ENCODE measurements at places on chromosomes 11 and 22.
A peak's percentile ranks its signal among the peaks of the same experiment; 100 is the strongest.

- DNase-seq, result no peak
Observed at GRCh38 chr11:78311702-78312371, 105.8 kb downstream of the GAB2 start.

DNA sequence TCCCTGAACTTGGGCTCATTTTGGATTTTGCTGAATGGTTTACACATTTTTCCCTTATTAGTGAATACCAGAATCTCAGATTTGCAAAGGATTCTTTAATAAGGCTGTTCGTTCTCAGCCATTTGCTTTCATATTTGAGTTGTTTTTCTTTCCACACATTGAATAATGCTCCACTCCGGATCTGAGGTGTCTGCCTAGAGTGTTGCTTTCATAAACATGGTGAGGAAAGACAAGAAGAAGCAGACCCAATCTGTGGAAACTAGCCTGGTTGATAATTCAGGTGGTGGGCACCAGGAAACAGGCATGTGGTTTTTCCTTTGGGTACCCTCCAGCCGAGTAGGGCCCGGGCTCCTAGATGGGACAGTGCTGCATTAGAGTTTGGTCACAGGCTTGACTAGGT lies 35.0 kb downstream of the LDLRAD3 start:
- DNase-seq, result no peak

GRCh38 chr11:35780951-35781860 lies 118.6 kb downstream of the TRIM44 start:
- DNase-seq, result no peak

- no peak for DNase-seq
Observed at GRCh38 chr11:15698855-15699254, 584.1 kb downstream of the INSC start.

GRCh38 chr11:84899134-84899533 lies 728.0 kb downstream of the DLG2 start:
- no peak for DNase-seq

- DNase-seq, result no peak
Observed at GRCh38 chr11:129709801-129710398, 105.7 kb upstream of the TMEM45B start.

DNA sequence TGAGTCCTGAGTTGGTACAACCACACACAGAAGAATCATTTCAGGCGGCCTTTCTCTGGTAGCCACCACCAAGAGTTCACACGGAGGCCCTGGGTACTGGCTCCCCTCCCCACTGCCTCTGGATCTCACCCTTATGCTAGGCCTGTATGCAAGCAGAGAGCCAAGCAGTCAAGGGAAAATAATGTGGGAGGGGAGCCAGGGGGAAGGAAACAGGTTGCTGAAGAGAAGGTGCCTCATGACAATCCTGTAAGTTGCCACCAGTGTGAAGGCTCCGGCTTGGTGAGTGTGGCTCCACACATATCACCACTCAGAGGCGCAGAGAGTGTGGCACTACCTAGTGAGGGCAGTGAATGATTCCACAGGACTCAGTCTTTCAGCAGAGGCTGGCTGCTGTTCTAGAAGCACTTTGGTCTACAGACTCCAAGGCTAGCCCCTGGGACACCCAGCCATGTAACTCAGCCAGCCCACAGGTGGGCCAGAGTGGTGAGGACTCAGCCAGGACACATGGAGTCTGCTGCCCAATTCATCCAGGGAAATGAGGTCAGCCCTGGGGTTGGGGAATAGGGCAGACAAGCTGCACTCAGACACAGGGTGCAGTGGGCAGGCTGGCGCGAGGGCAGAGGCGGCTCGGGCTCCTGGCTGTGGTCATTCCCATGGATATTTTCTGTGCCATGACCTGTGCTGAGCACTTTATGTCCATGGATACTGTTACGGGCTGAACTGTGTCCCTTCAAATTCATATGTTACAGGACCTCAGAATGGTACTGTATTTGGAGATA lies 49.0 kb upstream of the SERPIND1 start:
- DNase-seq, result no peak

- DNase-seq, result no peak
Observed at GRCh38 chr11:121864660-121865059, 251.4 kb downstream of the BLID start.

GRCh38 chr11:4459500-4459899 lies 10.4 kb downstream of the OR52K2 start:
- no peak for DNase-seq

- DNase-seq, result no peak
Observed at GRCh38 chr22:36963302-36963701, 49.9 kb downstream of the CSF2RB start.

- DNase-seq, result no peak
Observed at GRCh38 chr11:76135491-76135890, 70.8 kb downstream of the WNT11 start.

- DNase-seq, result no peak
Observed at GRCh38 chr11:17403980-17404759, 15.7 kb upstream of the KCNJ11 start.

DNA sequence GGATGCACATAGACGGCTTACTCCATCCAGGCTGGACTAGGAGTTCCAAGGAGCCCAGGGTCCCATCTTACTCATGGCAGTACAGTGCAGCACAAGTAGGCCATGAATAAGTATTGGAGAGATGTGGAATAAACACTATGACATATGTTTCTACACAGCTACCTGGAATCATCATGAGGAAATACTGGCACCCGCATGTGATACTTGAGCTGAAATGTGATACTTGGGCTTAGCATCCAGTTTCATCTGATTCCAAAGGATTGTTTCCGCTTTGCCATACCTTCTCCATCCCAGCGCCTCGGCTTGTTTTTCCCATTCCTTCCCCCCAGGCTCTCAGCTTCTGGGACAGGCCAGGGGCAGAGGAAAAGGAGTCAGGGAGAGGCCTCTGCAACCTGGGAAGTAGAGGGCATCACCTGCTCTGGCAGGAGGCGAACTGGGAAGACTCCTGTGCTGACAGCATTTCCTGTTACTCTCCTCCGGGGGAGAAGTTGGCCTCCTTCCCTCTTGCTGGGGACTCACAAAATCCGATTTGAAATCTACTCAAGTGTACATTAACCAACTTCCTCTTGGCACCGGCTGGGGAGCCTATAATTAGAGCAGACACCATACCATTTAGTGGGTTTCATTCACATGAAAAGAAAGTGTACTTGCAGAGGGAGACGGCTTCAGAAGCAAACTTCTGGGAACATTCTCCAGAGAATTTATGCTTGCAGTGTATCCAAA lies 187.8 kb downstream of the MIAT start:
- DNase-seq, result no peak

- DNase-seq, result no peak
Observed at GRCh38 chr11:111301842-111302118, 3.4 kb downstream of the POU2AF3 start.

DNA sequence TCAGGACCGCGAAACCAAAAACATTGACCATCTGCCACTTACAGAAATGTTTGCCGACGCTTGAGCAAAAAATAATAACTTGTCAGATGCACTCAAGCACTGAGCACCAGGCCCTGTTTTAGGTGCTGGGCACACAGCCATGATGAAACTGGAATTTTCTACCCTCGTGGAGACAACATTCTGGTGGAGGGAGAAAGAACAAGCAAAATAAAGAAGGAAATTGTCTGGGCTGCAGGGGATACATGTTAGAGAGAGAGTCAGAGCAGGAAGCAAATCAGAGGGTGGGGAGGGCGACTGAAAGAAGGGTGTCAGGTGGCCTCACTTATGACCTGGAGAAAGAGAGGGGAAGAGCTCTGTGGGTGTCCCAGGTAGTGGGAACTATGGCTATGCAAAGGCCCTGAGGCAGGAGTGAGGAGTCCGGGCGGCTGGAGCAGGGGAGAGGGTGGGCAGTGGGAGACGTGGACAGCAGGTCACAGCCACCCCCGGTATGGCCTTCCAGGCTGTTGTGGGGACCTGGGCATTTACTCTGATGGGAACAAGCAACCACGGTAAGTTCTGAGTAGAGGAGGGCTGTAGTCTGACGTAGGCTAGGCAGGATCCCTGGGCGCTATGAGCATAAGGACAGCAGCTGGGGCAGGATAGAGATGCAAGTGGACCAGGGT lies 78.8 kb downstream of the MYEOV start:
- no peak for DNase-seq

DNA sequence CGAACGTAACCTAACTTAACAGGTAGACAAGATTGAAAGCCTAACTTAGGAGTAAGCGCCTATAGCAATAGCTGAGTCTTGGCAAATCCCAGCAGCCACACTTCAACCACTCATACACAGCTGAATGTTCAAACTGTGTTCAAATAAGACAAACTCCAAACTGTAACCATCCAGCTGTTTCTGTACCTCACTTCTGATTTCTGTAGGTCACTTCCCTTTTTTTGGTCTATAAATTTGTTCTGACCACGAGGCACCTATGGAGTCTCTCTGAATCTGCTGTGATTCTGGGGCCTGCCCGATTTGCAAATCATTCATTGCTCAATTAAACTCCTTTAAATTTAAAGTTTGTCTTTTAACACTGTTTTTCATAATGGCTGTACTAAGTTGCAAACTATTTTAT lies 8.2 kb upstream of the TENM4 start:
- DNase-seq, result no peak

GRCh38 chr11:19110295-19110694 lies 6.7 kb upstream of the ZDHHC13 start:
- DNase-seq, result no peak

GRCh38 chr22:29524442-29525191 lies 28.9 kb downstream of the THOC5 start:
- DNase-seq, result peak; percentile 1

GRCh38 chr11:6646576-6646917 lies 9.1 kb downstream of the DCHS1 start:
- DNase-seq, result no peak

GRCh38 chr22:37659066-37659896 lies 758 bp downstream of the PDXP start:
- DNase-seq, result no peak

DNA sequence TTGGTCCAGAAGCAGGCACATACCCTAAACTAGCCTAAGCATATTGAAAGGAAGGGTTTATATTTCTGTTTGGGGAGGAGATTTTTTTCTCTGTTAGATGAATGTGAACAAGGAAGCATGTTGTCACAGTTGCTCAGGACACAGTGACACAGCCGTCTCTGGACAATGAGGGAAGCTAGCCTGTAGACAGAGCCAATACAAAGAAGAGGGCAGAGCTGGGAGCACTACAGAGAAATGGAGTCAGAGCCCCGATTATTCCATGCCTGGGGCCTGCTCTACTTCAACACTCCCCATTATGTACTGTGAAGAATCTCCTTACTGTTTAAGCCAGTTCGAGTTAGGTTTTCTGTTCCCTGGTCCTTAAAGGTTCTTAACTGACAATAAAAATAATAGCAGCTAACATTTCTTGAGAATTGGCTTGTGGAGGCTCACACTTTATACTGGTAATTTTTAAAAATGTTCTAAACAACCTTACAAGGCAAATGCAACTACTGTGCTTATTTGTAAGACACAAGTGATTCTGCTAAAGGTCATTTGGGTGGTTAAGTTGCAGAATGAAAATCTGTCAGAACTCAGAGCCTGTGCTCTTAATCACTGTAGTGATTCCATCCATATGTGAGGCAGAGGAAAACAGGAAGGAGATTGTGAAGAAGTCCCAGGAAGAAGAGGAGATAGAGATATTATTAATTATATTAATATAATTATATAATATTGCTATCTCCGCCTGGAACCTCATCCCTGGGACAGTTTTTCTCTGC lies 58.8 kb upstream of the RRAS2 start:
- no peak for DNase-seq

GRCh38 chr11:95154514-95154913 lies 64.9 kb downstream of the ENDOD1 start:
- DNase-seq, result no peak

DNA sequence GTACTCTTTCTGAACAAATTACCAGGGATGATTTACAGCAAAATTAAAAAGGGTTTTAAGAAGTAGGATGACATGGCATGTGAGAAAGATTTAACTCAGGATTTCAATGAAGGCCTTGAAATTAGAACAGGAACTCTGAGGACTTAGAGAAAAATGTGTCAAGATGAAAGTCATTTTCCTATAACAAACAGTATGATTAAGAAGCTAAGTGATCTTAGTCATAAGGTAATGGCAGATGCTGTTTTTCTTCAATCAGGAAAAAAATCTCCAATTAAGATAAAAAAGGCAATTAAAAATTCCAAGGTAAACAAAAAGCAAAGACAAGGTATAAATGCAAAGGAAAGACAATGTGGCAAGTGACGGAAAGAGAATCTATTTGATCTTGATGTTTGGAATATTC lies 73.5 kb downstream of the GAB2 start:
- DNase-seq, result no peak

DNA sequence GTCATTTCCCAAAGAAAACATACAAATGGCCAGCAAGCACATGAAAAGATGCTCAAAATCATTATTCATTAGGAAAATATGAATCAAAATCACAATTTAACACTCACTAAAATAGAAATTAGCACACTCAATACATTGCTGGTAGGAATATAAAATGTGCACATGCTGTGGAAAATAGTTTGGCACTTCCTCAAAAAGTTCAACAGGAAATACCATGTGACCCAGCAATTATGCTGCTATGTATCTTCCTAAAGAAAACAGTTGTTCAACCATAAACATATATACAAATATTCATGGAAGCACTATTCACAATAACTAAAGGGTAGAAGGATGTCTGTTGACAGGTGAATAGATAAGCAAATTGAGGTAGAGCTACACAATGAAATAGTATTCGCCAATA lies 187.3 kb upstream of the SOX6 start:
- no peak for DNase-seq

DNA sequence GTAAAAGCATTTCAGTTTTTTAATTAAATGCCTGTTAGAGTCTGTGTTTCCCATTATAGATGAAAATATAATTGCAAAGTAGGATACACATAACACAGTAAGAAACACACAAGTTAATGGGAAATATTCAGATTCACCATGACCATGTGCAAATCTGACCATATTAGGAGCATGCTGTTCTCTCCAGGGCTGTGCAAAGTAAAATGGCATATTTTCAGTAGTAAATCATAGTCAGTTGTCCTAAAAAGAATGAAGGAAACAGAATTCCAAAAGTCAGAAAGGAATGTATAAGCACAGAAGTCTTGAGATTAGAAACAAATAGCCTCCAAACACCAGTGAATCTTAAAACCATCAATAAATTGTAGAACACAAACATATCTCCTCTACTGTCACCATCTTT lies 44.4 kb downstream of the CNTN5 start:
- DNase-seq, result no peak

DNA sequence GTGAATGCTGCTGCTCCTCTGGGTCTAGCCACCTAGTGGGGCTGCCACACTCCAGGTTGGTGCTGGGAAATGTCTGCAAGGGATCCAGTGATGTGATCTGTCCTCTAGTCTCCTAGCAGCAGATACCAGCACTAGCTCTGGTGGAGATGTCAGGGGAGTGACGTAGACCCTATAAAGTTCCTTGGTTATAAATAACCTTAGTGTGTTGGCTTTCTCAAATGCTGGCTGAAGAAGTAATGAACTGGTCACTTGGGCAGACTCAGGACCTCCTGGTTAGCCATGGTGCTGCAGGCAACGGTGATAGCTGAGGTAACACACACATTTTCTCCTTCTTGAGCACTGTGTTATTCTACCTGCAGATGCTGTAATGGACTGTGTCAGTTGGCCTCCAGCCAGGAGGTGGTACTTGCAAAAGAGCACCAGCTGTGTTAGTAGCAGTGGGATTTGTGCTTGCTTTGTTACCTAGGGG lies 35.5 kb downstream of the BBOX1 start:
- no peak for DNase-seq

- DNase-seq, result no peak
Observed at GRCh38 chr11:127042445-127042844, 41.9 kb upstream of the KIRREL3 start.
